ENCODE measurements at places on chromosomes 3 and 15.

DNA sequence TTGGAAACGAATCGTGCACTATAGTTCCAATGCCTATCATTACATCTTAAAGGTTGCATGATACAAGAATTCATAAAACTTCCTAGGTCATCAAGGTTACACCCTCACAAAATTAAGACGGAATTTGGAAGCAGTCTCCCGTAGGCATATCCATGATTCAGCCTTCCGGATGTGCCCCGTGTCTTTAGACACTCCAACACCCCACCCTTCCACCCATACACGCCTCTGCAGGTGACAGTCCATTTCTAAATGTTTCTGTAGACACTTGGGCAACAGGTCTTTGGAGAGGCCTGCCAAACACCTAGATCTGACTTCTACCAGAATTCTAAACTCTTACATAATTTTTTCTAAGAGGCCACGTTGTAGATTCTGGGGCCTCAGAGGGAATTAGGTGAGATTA is 49.8 kb downstream of the LDHAL6B start:
- DNase-seq: no peak

GRCh38 chr15:85276508-85276907 is 103.9 kb upstream of the AKAP13 start:
- no peak for DNase-seq

- no peak for DNase-seq
These were observed 26.2 kb downstream of the IFT80 start for GRCh38 chr3:160372780-160373179.

GRCh38 chr3:38343797-38344594 is 2.6 kb upstream of the XYLB start:
- no peak for DNase-seq

- no peak for DNase-seq
These were observed 31.1 kb upstream of the NEO1 start for GRCh38 chr15:73021139-73021621.

DNA sequence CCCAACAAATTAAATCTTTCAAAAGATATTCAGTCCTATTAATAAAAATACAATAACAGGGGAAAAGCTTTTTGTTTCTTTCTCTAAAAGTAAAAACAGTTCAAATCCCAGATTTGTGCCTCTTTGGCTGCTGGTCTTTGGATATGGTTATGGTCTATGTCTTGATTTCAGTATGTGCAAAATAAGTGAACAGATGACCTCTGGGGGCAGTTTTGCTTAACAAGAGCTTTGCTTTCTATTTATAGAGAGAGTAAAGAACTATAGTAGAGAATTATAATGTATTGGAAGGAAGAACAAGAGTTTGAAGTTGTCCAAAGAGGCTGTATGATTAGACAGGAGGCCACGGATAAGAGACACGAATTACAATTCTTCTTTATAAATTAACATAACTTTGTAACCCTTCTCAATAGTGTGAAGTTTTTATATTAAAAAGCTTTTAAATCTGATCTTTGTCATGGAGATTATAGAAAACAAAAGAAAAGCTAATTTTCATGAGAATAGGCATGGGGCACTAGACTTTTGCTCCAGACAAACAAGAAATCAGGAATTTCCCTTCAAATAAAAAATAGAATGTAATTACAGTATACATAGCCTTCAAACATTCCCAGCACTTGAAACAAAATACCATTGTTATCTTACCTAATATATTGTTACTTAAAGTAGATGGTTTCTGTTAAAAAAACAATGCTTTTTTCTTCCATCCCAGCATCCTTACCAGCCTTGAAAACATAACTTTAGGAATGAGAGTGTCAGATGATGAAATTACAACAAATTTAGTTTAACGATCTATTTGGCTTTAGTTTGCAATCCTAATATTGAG is 432.7 kb upstream of the ARHGEF26 start:
- no peak for DNase-seq

DNA sequence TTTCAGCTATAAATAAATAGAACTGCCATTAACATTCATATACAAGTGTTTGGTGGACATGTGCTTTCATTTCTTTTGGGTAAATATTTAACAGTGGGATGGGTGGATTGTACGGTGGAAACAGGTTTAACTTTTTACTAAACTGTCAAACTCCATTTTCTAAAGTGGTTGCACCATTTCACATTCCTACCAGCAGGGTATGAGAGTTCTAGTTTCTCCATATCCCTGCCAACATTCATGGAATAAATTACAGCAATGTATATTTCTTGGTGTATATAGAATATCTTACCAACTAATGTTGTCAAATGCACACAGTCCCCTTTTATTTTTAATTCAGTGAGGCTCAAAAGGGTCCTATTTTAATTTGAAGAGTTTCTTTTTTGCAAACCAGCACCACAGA is 71.3 kb upstream of the CTXND1 start:
- no peak for DNase-seq

Data from NCI-H526 treated with DMSO at 0.1 percent for 48 hours (cell line).